ELR (cell line): ENCODE measurements at places on chromosomes 5 and 9.

GRCh38 chr9:86829496-86830046 lies 117.7 kb downstream of the GAS1 start:
- no peak for DNase-seq

GRCh38 chr5:87136096-87136495 lies 131.6 kb upstream of the RASA1 start:
- no peak for DNase-seq

DNA sequence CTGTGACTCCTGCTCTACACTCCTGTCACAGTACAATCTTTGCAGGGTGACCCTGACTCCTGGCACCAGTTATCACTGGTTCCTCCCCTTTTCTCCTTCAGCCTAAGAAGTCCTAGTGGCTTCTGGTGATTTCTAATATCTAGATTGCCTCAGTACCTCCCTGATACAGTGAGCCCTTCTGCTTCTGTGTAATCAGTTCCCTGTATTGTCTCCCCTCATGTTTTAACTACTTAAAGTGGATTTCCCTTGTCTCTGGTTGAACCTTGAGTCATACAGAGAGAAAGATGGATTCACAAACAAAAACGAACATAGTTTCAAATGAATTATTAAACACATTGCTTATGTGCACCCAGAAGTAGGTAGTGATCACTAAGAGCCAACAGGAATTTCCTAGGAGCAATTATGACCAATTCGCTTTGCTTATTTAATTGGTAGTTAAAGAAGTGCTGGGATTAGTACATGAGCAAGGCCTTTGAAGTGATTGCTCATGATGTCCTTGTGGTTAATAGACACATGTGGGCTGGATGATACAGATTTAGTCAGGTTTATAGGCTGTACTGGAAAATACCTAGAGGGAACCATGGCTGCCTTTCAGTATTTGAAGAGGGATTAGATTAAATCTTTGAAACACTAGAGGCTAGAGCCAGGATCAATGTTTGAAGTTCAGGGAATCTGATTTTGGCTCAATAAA lies 145.8 kb upstream of the MEF2C start:
- peak; percentile 79 for DNase-seq

DNA sequence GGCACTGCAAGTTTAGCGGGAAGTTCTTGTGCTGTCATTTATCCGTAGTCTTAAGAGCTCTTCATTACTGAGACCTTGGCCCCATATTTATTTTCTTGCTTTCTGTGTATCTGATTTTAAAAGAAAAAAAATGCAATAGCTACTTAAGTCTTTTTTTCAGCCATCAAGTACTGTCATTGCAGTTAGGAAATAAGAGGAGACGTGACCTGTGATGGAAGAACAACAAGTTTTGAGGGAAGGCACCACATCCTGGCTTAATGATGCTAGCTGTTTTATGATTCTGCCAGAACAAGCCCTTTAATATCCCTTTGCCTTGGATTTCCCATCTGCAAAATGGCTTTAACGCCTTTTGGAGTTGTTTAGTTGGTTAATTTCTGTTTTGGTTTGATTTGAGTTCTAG lies 3.8 kb downstream of the RGMB start:
- DNase-seq = peak; percentile 60

DNA sequence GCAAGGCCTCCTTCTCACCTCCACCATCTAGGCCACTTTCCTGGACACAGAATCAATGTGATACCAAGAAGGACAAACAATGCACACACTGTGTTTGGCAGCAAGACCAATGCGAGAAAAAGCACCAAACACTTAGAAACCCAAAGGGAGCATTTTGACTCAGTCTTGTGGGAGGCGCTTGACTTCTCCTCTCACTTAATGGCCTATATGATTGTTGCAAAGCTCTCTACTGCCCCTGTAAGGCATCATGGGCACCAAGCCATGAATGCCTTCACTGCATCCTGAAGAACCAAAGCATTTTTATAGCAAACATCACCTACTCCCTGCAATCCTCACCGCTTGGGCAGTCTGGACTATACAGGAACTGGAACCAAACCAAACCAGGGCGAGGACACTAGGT lies 57.5 kb downstream of the CDH6 start:
- no peak for DNase-seq

DNA sequence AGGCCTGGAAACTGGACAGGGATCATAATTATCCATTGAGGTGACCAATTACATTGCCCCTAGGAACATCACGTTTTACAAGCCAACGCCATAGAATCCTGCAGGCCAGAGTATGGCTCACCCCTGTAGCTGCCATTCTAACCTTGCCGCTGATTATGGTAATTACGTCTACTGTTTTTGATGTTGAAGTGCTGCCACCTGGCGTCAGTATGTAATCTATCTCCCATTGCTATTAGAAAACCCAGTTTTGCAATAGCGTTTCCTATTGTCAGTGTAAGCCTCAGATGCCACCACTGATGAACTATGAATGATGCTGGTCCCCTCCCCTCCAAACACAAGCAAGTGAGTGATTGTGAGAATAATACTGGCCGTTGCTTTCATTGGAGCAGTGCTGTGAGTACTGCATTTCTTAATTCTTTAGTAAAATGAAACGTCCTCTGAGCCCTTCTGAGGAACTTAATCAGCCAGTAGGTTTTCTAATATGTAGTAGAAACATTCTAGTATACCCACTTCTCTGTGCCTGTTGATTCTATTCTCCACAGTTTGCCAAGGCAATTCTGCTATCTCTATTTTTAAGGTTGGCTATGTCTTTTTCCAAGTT lies 100.5 kb upstream of the NMUR2 start:
- DNase-seq = peak; percentile 59

GRCh38 chr5:62790348-62790747 lies 211.7 kb downstream of the LRRC70 start:
- no peak for DNase-seq

DNA sequence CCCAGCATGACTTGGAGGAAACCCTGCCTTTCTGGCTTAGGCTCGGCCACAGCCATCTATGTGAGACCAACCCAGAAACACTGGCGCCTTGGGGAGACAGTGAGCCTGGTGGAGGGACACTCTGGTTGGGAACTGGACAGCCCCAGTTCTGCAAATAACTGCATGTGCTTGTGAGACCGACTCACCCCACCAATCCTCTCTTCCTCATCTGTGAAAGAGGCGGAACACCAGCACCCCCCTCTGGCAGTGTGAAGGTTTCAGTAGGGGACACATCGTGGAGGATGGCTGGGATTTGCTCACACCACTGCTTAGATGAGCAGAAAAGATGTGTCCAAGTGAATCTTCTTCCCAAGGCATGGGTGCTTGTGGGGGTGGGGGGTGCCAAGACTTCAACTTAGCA lies 43.4 kb upstream of the N4BP3 start:
- peak; percentile 53 for DNase-seq

- DNase-seq = no peak
Observed at GRCh38 chr5:180801596-180802324, 846 bp downstream of the MGAT1 start.

- DNase-seq = no peak
Observed at GRCh38 chr9:127136880-127137639, 14.6 kb upstream of the ANGPTL2 start.

GRCh38 chr9:125262294-125262991 lies 817 bp downstream of the GAPVD1 start:
- DNase-seq = peak; percentile 45
